Cardiac fibroblast (primary cell): ENCODE measurements at places on chromosomes 7 and 10.

DNA sequence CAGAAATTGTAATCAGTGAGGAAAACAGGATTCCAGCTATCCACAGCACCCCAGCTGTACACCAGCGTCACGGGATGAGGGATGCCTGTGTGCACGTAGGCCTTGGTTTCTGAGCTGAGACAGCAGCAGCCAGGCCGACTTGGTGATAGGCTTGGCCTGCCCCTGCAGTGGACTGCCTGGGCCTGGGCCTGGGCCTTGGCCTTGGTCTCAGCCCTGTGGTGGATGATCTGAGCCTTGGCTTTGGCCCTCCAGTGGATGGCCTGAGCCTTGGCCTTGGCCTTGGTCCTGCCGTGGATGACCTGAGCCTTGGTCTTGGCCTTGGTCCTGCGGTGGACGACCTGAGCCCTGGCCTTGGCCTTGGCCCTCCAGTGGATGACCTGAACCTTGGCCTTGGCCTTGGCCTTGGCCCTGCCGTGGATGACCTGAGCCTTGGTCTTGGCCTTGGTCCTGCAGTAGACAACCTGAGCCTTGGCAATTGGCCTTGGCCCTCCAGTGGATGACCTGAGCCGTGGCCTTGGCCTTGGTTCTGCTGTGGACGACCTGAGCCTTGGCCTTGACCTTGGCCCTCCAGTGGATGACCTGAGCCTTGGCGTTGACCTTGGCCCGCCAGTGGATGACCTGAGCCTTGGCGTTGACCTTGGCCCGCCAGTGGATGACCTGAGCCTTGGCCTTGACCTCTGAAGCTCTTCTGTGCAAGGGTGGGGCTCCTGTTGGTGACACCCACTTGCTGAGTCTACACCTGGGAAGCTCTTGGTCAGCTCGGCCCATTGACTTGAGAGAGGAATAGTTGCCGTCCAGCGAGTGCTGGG is 93.8 kb downstream of the CUX1 start:
- no peak for DNase-seq

GRCh38 chr10:4013651-4014121 is 228.7 kb upstream of the KLF6 start:
- no peak for DNase-seq

DNA sequence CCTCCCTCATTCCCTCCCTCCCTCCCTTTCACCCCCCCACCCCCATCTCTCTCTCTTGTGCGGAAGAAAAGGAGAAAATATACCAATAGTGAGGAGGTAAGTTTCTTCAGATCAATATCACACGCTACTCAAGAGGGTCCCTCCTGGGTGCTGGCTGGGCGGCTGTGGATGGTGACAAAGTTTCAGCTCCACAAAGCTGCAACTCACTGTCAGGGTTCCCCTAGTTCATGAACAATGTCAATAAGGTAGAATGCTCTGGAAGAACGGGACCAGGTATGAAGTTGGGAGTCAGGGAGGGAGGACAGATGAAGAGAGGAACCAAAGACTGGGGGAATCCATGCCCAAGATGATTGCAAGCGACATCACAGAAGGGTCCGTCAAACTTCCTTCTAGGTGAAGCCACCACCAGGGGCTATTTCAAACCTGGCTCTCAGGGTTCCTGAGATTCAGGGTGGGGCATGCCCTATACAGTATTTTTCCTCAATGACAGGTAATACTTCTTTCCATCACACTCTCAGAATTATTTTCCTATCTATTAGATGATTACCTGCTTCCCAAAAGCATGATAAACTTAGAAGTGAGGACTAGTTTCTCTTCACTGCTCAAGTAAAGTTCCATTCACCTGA is 1.4 kb upstream of the PDE1C start:
- no peak for DNase-seq

DNA sequence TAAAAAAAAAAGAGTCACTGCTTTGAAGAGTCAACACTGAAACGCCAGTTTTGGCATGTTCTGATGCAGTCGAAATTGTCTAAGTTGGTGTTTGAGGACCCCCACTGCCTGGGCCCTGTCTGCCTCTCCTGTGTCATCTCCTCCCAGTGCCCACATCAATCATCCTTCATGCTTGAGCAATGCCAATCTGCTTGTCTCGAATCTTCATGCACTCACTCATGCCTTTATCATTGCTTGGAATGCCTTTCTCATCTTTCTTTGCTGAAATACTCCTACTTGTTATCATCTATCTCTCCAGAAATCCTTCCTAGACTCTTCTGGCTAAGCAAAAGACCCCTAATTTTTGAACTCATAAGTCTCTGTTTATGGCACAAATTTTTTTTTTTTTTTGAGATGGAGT is 42.1 kb upstream of the PLPP4 start:
- no peak for DNase-seq

DNA sequence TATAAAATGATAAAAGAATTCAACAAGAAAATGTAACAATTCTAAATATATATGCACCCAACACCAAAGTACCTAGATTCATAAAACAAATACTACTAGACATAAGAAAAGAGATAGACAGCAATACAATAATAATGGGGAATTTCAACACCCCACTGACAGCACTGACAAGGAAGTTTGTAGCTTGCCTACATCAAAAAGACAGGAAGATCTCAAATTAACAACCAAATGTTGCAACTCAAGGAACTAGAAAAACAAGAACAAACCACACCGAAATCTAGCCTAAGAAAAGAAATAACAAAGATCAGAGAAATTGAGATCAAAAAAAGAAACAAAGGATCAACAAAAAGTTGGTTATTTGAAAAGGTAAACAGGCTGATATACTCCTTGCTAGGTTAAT is 36.5 kb upstream of the TNKS2 start:
- DNase-seq = no peak

DNA sequence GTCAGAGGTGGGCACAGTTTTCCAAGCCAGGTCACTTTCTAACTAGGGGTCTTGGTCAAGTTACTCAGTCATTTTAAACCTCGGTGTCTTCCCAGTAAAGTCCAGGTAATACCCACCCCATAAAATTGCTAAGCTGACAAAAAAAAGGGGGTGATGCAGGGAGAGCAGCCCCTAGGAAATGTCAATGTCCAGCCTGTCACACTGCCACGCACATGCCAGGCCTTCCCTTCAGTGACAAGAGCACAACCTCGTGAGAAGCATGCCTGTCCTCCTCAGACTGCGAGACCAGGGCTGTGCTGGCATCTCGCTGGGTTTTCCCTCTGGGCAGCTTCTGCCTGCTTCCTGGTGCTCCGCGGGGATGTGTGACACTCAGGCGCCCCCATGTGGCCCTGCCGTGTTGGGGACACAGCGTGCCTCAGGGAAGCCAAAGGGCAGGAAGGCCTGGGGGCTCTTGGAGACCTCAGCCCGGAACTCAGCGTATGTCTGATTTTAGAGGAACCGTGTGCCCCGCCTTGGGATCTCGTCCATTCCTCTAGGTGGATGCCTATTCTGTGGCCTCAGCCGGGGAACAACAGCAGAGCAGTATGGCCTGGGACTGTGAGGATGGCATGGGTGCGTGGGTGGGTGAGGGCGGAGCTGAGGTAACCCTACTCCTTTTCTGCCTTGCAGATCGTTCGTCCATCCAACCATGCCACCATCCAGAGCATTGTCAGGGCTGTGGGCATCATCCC is 10.2 kb upstream of the GDF2 start:
- DNase-seq = peak; percentile 75

- DNase-seq = peak; percentile 35
These were observed 214.7 kb upstream of the SLC26A5 start for GRCh38 chr7:103660455-103661371.

DNA sequence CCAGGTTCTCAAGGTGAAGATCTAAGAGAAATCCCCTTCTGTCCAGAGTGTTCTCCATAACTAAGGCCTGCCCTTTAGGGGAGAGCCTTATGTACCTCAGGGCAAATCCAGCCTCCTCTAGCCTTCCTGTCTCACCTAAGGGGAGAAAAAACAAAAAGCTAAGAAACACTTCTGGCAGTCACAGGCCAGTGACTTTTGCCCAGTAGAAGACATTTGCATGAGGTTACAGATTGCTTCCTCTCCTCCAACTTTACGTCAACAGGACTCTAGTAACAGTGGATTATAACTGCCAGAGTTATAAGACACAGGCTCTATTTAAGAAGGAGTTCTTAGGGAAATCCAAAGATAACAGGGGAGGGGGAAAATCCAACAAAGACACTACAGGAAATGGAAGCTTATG is 15.9 kb upstream of the FAM241B start:
- DNase-seq = no peak

DNA sequence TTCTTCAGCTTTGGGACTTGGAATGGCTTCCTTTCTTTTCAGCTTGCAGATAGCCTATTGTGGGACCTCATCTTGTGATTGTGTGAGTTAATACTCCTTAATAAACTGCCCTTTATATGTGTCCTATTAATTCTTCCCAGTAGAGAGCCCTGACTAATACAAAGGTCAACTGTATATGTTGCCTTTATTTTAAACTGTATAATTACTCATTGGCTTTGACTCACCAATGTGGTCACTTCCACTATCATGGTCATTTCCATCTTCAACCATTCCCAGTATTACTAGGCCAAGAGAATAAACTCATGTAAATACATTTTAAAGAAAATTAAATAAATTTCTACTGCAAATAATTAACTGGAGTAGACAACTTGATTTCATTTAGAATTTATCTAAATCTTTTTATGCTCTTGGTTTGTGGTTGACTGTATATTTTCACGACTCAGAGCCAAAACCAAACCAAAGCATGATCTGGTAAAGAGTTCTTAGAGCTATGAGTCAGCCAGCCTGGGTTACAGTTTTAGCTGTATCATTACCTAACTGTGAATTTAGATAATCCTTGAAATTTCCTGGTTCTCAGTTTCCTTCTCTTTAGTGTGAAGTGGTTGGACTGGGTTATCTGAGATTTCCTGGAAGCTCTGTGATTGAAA is 188.4 kb downstream of the PPP1R3A start:
- peak; percentile 31 for DNase-seq

- peak; percentile 21 for DNase-seq
These were observed 580 bp downstream of the ZNF775 start for GRCh38 chr7:150379441-150380379.

DNA sequence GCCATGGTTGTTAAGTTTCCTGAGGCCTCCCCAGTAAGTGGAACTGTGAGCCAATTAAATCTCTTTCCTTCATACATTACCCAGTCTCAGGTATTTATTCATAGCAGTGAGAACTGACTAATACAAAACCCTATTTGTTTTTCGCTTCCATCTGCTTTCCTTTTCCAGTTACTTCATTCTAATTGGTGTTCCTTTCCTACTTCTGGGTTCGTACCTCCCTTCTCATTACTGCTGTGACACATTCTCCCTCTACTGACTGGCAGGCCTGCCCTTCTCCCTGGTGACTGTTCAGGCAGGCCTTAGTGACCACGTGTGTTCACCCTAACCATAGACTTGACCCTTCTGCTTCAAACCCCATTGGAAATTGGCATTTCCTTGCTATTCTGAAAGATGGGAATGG is 37.7 kb downstream of the MTURN start:
- DNase-seq = no peak

DNA sequence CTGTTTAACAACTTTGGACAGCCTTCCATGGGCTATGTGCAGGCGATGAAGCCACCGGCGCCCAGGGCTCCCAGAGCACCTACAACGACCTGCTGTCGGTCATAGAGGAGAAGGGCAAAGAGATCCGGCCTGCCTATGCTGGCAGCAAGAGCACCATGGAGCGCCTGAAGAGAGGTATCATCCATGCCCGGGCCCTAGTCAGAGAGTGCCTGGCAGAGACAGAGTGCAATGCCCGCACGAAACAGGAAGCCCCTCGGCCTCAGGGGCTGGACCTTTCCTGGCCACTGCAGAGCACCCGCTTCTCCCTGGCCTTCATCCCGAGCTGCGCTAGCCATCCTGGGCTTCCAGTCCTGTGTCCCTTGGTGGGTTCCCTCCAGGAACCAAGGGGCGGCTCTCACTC is 497.0 kb upstream of the PHF14 start:
- DNase-seq = no peak

DNA sequence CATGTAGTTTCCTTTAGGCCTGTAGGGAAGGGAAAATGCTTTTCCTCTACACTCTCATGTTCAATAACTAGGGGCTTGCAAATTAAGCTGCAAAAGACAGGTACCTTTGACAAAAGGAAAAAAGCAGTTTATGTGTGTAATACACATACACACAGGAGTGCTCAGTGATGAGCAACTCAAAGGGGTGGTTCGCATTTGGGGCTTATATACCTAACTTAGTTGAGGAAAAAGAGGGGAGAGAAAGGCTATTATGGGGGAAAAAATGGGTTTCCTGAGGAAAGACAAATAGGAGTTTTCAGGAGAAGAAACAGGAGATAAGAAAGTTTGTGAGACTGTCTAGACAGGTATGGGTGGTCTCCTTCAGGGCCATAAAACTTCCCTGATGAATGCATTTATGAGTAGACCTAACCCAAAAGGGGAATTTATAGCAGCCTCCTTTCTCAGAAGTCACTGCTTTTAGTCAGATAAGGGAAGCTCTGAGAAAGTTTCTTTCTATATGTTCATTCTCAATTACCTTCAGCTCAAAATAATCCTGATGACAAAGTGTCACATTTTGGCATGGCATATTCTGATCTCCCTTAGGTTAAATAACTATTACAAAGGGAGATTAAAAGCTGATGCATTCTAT is 55.2 kb upstream of the EZH2 start:
- DNase-seq = no peak

GRCh38 chr7:112763996-112764395 is 26.2 kb downstream of the TMEM168 start:
- DNase-seq = no peak

- DNase-seq = no peak
These were observed 116.6 kb upstream of the AOAH start for GRCh38 chr7:36840904-36841303.
